Glomerular endothelial cell (primary cell): ENCODE measurements at places on chromosomes 12 and 14. TPM values are rescaled to one million over a fixed set of nuclear protein-coding genes. Genes with fewer than 3 reads are reported as not detected.

RD3L gene
- not detected in 2 replicates for total RNA-seq

ERBB3 gene
- 0.53 TPM in 1 of 2 replicates, not detected in the other for total RNA-seq

PPFIA2 gene
- total RNA-seq = not detected in 2 replicates

OR11G2 gene
- total RNA-seq = not detected in 2 replicates

KCNC2 gene
- total RNA-seq = not detected in 2 replicates

ANKS1B gene
- total RNA-seq = not detected in 2 replicates

RPGRIP1 gene
- not detected in 2 replicates for total RNA-seq

ATP23 gene
- total RNA-seq = 6.6 and 7.5 TPM in 2 replicates

BICDL1 gene
- 0.70 TPM in 1 of 2 replicates, not detected in the other for total RNA-seq

RND1 gene
- 4.7 and 14.9 TPM in 2 replicates for total RNA-seq

RNFT2 gene
- 2.2 and 2.9 TPM in 2 replicates for total RNA-seq

KRT80 gene
- total RNA-seq = 1.5 and 1.6 TPM in 2 replicates

CCDC198 gene
- total RNA-seq = 2.0 and 2.3 TPM in 2 replicates

KLRC2 gene
- not detected in 2 replicates for total RNA-seq

SDSL gene
- total RNA-seq = 4.3 and 7.8 TPM in 2 replicates

LRRC43 gene
- total RNA-seq = 1.4 and 2.7 TPM in 2 replicates

KCNMB4 gene
- 2.2 and 3.0 TPM in 2 replicates for total RNA-seq

EPYC gene
- total RNA-seq = not detected in 2 replicates

CKAP4 gene
- 283 and 321 TPM in 2 replicates for total RNA-seq

NFE2 gene
- not detected in 2 replicates for total RNA-seq

PEX5 gene
- total RNA-seq = 27.4 and 27.9 TPM in 2 replicates

ERC1 gene
- 40.3 and 44.4 TPM in 2 replicates for total RNA-seq
